ENCODE measurements at places on chromosomes 2 and 18. TPM values are rescaled to one million over a fixed set of nuclear protein-coding genes. Genes with fewer than 3 reads are reported as not detected.

Gene EGR4
- total RNA-seq = not detected

Gene PRKAG3
- total RNA-seq = 1.5 TPM

Gene ERICH2
- total RNA-seq = not detected

Gene DNAJC5G
- total RNA-seq = not detected

Gene CCDC85A
- total RNA-seq = 14.0 TPM

Gene ATP6V1B1
- 24.9 TPM for total RNA-seq

Gene TP53I3
- total RNA-seq = 40.7 TPM

Gene SP3
- 183 TPM for total RNA-seq
